PC-3 (cell line): ENCODE measurements at places on chromosomes 6 and 20.

GRCh38 chr6:46400898-46401297 lies 90.4 kb downstream of the RCAN2 start:
- H3K36me3 ChIP-seq: no peaks in the 10 kb centered on the region
- H3K27ac ChIP-seq: no peak overlapping the region
- DNase-seq: no peak
- H3K27me3 ChIP-seq: peaks cover 77% of the 10 kb centered on the region
- H3K4me1 ChIP-seq: no peaks in the 10 kb centered on the region
- H3K4me3 ChIP-seq: no peak overlapping the region

GRCh38 chr6:139743664-139744437 lies 369.4 kb upstream of the CITED2 start:
- H3K27me3 ChIP-seq: no peaks in the 10 kb centered on the region
- H3K4me1 ChIP-seq: peaks cover 18% of the 10 kb centered on the region

GRCh38 chr6:81609736-81610135 lies 142.7 kb downstream of the TENT5A start:
- no peak overlapping the region for H3K27ac ChIP-seq
- no peak for DNase-seq
- no peaks in the 10 kb centered on the region for H3K36me3 ChIP-seq

GRCh38 chr20:1125277-1125676 lies 6.9 kb downstream of the PSMF1 start:
- peaks cover 68% of the 10 kb centered on the region for H3K36me3 ChIP-seq
- no peak for DNase-seq
- H3K4me1 ChIP-seq: peaks cover 34% of the 10 kb centered on the region
- H3K27ac ChIP-seq: no peak overlapping the region
- no peak overlapping the region for H3K4me3 ChIP-seq

DNA sequence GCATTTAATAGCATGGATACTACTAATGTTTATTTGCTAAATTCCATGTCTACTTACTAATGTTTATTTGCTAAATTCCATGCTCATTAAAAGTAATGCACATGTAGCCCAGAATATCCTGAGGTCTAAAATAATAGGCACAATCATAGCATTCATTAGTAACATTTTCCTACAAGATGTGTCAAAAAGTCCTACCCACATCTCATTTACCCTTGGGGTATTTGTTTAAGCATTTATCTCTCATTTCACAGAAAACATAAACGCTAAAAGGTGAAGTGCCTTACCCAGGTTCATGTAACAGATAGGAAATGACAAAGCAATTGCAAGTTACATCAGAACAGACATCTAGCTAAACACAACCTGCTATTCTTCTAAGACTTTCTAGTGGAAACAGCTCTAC lies 457.1 kb downstream of the HACE1 start:
- DNase-seq: peak; percentile 76
- H3K36me3 ChIP-seq: no peaks in the 10 kb centered on the region
- H3K27me3 ChIP-seq: no peaks in the 10 kb centered on the region
- peak overlapping the region; percentile 39; the same call in 1 of the 2 replicates for H3K27ac ChIP-seq

DNA sequence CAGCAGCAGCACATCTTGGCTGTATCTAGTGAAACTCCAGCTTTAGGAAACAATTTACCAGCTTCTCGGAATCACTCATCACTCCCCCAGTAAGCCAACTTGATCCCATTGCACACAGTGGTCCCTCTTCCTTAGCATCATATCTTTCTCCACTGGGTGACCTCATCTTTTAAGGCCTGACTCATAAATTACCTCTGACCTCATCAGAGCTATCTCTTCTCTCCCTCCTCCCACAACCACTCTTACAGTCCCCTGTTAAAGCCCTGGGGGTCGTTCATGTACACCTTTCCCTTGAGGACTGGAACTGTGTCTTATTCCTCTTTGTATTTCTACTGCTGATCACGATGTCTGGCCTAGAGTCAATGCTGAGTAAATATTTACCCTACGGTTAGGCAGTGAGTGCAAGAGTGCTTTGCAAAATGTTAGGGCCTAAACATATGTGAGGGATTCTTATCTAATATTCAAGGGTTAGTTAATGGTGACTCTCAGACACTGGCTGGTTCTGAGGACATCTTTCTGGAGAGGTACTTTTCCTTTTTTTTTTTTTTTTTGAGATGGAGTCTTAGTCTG lies 187.2 kb downstream of the LRFN2 start:
- no peak overlapping the region for H3K27ac ChIP-seq
- no peaks in the 10 kb centered on the region for H3K27me3 ChIP-seq
- DNase-seq: no peak
- no peaks in the 10 kb centered on the region for H3K4me1 ChIP-seq
- H3K4me3 ChIP-seq: no peak overlapping the region

DNA sequence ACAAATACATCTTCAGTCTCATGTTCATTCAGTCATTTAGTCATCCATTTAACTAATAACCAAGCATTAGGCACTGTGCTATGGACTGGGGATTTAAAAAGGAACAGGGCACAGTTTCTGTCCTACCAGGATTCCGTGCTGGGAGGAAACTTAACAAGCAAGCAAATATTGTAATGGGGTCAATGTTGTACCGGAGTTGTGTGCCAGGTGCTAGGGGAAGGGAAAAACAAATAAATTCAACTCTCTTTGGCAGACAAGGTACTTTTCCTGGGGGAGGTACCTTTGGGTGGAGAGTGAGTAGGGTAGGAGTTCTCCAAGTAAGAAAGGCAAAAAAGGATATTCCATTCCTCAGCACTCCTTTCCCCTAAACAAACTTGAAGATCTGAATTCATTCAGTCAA lies 90.3 kb downstream of the OLIG3 start:
- no peaks in the 10 kb centered on the region for H3K4me1 ChIP-seq
- DNase-seq: no peak
- no peaks in the 10 kb centered on the region for H3K36me3 ChIP-seq
- H3K27me3 ChIP-seq: peaks cover 13% of the 10 kb centered on the region; the same call in 1 of the 2 replicates
- H3K4me3 ChIP-seq: no peak overlapping the region

GRCh38 chr6:118100717-118101116 lies 193.7 kb downstream of the SLC35F1 start:
- no peak for DNase-seq
- H3K4me3 ChIP-seq: no peak overlapping the region
- no peak overlapping the region for H3K27ac ChIP-seq

GRCh38 chr20:33273117-33273851 lies 9.7 kb upstream of the BPIFB1 start:
- no peak for DNase-seq
- peaks cover 55% of the 10 kb centered on the region for H3K27me3 ChIP-seq
- no peak overlapping the region for H3K4me3 ChIP-seq
- H3K27ac ChIP-seq: no peak overlapping the region
- H3K36me3 ChIP-seq: no peaks in the 10 kb centered on the region

DNA sequence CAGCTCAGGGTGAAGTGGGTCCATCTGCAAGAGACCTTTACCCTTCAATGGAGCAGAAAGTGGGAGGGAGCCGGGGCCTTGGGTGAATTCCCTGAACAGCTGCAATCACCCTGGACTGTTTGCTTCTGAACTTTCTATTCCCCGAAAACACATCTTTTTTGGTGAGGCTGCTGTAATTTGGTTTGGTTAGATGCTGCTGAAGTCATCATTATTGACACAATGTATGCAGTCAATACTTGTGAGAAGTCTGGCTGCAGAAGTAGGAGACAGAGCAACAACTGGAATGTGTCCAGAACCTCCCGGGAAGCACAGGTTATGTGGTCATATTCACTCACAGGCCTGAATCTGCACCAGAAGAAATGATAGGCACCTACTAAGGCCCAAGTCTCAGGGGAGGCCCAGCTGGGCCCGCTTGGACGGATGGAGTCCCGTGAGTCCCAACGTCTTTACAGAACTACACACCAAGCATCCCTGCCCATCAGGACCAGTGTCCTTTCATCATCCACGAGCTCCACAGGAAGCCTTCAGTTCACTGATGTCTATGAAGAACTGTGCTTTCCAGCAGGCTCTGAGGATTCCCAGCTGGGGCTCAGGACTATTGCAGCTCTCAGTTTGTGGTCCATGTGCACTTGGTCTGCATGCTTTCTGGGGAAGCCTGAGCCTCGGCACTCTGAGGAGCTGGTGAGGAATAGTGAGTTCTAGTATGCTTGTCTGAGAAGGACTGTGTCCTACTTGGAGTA lies 177.6 kb downstream of the THBS2 start:
- peaks cover 8% of the 10 kb centered on the region for H3K4me1 ChIP-seq
- H3K27me3 ChIP-seq: no peaks in the 10 kb centered on the region
- no peak for DNase-seq
- H3K36me3 ChIP-seq: no peaks in the 10 kb centered on the region

DNA sequence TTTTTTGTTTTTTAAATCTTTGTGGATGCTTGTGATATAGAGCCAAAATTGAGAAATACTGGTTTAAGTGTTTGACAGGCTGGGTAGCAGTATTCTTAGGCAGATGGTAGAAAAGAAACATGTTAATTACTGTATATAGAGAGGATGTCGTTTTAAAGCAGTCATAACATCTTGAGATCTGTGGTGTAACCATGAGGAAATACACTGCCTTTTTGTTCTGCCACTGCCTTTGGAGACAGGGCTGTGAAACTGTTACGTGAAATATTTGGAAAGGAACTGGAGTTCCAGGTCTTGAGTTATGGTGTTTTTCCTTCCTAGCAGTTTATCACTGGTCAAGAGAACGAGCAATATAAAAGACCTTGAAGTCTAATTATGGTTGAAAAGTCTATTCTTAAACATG lies 19.5 kb downstream of the STXBP5 start:
- DNase-seq: no peak
- H3K4me3 ChIP-seq: no peak overlapping the region
- H3K27ac ChIP-seq: no peak overlapping the region
- H3K27me3 ChIP-seq: no peaks in the 10 kb centered on the region
- H3K4me1 ChIP-seq: no peaks in the 10 kb centered on the region
- H3K36me3 ChIP-seq: no peaks in the 10 kb centered on the region

DNA sequence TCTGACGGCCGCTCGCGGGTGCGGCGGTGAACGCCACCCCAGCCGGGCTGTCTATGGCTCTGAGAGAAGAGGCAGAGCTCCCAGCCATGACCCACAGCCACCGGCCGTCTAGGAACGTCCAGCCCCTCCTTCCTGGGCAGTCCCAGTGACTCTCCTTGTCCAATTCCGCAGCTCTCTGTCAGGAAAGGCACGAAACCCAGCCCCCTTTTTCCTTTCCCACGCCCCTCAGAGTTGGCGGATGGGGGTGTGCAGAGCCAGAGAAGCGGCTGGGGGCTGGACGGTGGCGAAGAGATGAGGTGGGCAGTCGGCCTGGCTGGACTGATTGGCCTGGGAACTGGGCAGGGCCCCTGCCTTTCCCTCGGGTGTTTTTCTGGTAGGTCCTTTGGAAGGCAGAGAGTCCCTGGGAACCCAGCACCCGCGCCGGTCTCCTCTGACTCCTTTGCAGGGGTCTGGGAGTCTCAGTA lies 1.5 kb downstream of the EBF4 start:
- no peak overlapping the region for H3K4me3 ChIP-seq
- peaks cover 3% of the 10 kb centered on the region; the same call in 1 of the 2 replicates for H3K4me1 ChIP-seq
- peaks cover 56% of the 10 kb centered on the region for H3K27me3 ChIP-seq
- H3K36me3 ChIP-seq: no peaks in the 10 kb centered on the region
- no peak overlapping the region for H3K27ac ChIP-seq
- DNase-seq: no peak

- no peaks in the 10 kb centered on the region for H3K36me3 ChIP-seq
- H3K27ac ChIP-seq: no peak overlapping the region
- H3K27me3 ChIP-seq: no peaks in the 10 kb centered on the region
- no peak for DNase-seq
- H3K4me1 ChIP-seq: peaks cover 24% of the 10 kb centered on the region
These were observed 7.4 kb upstream of the SCUBE3 start for GRCh38 chr6:35206346-35206745.

DNA sequence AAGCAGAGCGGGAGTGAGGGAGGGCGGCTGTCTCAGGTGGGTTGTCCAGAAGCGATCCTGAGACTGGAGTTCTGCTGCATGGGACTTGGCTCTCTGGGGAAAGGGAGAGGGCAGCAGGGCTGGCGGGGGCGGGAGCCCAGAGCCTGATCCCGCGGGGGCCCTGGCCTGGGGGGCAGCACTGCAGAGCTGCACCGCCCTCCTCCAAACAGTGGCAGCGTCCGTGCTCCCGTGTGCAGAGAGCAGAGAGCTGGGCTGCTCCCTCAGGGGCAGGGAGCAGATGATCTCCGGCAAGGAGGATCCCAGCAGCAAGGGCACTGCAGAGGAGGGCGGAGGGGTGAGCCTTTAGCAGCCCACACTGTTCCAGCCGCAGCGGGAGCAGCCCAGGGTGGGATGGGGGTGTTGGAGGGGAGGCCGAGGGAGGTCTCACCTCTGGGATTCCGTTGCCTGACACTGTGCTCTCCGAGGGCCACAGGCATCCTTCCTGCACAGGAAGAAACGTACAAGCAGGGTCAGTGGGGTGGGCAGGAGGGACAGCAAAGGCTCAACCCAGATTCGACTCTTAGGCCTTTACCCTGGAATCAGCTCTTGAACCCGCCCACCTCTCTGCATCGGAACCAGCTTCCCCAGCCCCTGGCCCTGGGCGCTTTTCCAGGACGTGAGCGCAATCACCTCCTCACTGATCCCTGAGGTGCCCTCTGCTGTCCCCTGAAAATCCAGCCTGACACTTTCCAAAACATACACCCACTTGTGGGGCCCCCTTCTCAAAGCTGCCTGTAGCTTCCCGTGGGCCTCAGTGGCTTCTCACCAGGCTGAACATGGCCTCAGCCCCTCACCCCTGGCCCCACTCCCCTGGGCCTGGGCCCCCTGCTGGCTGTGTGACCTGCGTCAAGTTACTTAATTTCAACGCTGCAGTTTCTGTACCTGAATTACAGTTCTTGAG lies 32.6 kb upstream of the ZBP1 start:
- H3K4me3 ChIP-seq: no peak overlapping the region
- H3K27me3 ChIP-seq: no peaks in the 10 kb centered on the region
- H3K27ac ChIP-seq: no peak overlapping the region
- no peaks in the 10 kb centered on the region for H3K4me1 ChIP-seq

GRCh38 chr6:143267760-143268159 lies 182.7 kb downstream of the ADAT2 start:
- H3K4me1 ChIP-seq: peaks cover 12% of the 10 kb centered on the region
- no peaks in the 10 kb centered on the region for H3K27me3 ChIP-seq
- no peak overlapping the region for H3K27ac ChIP-seq
- no peak overlapping the region for H3K4me3 ChIP-seq
- H3K36me3 ChIP-seq: no peaks in the 10 kb centered on the region
- DNase-seq: no peak

DNA sequence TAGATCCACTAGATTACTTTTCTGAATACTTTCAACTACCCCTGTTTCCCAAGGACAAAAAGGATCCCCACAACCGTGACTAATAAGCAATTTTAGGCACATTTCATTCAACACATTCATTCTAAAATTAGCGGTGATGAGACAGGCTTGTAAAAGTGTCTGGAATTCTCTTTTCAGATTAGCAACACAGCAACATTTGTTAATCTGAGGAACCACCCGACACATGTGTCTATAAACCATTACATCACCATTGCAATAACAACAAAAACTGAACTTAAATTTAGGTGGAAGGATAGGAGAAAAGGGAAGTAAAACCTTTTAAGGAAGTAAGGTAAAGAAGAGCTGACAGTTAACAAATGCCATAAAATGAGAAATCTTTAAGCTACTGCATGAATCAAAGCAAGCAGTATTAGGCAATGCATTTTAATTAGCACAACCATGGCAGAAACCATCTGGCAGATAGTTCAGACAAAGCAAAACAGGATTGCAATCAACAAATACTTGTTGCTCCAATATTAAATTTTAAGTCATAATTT lies 49.1 kb downstream of the MAP3K7 start:
- no peaks in the 10 kb centered on the region for H3K4me1 ChIP-seq
- H3K27ac ChIP-seq: no peak overlapping the region
- no peaks in the 10 kb centered on the region for H3K27me3 ChIP-seq
- H3K36me3 ChIP-seq: no peaks in the 10 kb centered on the region; the same call in 1 of the 2 replicates
- no peak for DNase-seq

GRCh38 chr20:38113401-38114325 lies 51.4 kb downstream of the TGM2 start:
- H3K4me3 ChIP-seq: no peak overlapping the region
- H3K27me3 ChIP-seq: no peaks in the 10 kb centered on the region
- DNase-seq: peak; percentile 40
- H3K4me1 ChIP-seq: peaks cover 56% of the 10 kb centered on the region
- H3K36me3 ChIP-seq: 0 out of 2 replicates have a peak, but pooled peaks cover 5% of the 10 kb centered on the region
- no peak overlapping the region for H3K27ac ChIP-seq
